COLO829 (cell line): ENCODE measurements at places on chromosomes 2 and 18.

DNA sequence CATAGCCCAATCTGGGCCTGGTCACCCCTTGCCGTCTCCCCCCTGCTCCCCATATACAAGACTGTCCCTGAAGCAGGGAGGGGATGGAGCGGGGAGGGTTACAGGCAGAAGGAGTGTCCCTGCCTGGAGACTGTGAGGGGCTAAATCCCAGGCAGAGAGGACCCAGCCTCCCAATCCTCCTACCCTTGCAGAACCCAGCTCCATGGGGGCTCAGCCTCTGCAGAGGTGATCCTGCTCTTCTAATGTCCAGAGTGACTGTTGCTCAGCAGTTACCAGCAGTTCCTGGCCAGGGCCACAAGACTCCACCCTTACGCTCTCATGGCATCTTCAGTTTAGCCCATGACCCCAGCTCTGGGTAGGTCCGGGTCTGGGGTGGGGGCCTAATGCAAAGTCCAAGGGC lies 58.1 kb downstream of the COA5 start:
- no peak for DNase-seq

- no peak for DNase-seq
These were observed 153.6 kb upstream of the DSEL start for GRCh38 chr18:67670024-67670543.

GRCh38 chr2:134819334-134819733 lies 19.1 kb upstream of the ACMSD start:
- peak; percentile 66 for DNase-seq

DNA sequence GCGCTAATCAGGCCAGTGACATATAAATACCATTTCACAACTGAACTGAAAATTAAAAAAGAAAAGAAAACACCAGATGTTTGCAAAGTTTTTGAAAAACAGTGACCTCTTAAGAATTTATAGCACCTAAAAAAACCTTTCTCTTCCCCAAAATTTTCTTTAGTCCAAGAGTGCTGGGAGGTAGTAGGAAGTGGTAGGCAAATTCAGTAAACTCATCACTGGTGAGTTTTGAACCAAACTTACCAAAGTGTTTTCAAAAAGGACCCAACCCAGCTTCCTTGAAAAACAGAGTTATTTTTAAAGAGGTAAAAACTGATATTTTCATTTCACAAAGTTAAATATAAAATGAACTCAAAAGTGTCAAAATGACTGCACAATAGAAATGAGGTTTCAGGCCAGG lies 90.4 kb downstream of the TMEM247 start:
- DNase-seq, result no peak

GRCh38 chr2:237858294-237859081 lies 935 bp upstream of the RAMP1 start:
- peak; percentile 58 for DNase-seq

- DNase-seq, result no peak
These were observed 32.7 kb upstream of the GPC1 start for GRCh38 chr2:240402566-240403272.

DNA sequence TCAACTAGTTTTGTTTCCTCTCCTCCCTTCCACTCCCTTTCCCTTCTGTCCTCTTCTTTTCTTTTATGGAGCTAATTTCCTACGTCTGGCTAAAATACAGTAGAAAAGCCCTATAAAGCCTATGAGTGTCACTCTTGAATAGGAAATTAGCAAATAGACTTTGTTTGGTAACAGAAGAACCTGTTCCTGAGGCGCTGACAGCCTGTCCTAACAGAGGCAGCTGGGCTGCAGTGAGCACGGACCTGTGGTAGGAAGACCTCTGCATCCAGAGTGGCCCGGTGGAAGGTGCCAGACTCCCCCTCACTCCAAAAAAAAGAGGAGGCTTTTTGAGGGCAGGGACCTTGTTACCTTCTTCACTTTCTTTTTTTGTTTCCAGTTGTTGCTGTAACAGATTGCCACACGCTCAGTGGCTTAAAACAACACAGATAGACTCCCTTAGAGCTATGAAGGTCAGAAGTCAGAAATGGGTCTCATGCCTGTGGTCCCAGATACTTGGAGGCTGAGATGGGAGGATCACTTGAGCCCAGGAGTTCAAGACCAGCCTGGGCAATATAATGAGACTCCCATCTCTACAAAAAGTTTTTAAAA lies 81.2 kb upstream of the TXNDC2 start:
- DNase-seq, result no peak

DNA sequence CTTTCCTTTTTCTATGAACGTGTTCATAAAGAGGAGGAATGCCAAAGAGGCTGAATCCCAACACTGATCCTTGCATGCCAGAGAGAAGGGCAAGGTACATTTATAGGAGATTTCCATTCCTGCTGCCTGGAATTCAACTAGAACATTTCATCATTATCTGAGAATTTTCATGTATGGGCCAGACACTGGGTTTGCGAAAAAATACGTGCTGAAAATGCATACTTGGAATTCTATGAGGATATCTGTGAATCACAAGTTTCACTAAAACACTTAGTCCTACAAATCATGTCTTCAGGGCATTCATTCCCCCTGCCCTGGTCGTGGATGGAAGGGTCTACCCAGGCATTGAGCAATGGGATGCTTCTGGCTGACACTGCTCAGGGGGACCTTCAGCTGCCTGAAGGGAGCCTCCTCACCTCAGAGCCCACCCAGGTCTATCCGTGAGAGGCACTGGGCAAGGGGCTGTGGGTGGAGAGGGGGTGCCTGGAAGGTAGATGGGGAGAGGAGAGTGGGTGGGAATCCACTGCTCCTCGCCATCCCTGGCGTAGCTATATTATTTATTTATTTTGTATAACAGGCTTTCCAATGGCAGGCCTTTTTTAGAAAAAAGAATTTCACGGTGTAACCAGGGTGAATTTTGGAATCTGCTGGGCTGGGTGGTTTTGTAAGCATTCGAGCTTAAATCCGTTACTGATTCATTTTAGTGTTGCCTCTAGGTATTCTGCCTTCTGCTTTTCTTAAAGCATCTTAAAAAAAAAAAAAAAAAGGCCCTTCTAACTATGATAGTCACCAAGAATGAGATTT lies 560.6 kb upstream of the ID2 start:
- no peak for DNase-seq

DNA sequence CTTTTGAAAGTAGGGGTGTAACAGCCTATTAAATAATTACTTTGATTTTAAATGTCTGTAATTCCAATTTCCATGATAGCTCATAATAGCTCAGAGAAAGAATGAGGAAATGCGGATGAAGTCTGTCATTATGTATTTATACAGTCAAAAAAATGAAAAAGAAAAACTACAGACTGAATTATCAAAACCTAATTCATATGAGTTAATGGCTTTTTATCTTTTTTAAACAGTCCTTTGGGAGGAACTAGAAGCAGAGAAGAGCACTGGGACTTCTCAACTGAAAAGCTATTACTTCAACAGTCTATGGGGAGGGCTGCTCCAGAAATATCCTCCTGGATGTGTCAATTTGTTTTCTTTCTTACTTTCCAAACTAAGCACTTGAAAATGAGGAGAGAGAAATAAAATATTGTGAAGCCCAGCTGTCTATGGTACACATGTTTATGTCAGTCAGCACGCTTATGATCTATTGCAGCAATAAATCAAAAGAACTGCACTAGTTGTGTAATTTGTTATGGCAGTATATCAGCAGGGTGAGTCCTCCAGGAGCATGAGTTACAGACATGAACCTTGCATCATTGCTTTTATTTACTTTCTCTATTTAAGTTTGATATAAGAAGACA lies 1550.2 kb downstream of the LRP1B start:
- DNase-seq, result no peak

DNA sequence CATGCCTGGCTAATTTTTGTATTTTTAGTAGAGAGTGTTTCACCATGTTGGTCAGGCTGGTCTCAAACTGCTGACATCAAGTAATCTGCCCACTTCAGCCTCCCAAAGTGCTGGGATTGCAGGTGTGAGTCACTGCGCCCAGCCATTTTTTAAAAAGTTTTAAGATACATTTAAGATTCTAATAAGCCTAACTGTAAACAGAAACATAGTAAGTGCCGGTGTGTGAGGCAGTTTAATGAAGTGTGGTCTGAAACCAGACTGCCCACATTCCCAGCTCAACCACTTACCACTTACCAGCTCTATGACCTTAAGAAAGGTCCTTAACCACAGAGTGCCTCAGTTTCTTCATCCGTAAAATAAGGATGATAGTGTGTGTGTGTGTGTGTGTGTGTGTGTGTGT lies 42.4 kb downstream of the TMEM237 start:
- DNase-seq, result no peak

GRCh38 chr18:33803636-33804035 lies 225.6 kb downstream of the ASXL3 start:
- no peak for DNase-seq

DNA sequence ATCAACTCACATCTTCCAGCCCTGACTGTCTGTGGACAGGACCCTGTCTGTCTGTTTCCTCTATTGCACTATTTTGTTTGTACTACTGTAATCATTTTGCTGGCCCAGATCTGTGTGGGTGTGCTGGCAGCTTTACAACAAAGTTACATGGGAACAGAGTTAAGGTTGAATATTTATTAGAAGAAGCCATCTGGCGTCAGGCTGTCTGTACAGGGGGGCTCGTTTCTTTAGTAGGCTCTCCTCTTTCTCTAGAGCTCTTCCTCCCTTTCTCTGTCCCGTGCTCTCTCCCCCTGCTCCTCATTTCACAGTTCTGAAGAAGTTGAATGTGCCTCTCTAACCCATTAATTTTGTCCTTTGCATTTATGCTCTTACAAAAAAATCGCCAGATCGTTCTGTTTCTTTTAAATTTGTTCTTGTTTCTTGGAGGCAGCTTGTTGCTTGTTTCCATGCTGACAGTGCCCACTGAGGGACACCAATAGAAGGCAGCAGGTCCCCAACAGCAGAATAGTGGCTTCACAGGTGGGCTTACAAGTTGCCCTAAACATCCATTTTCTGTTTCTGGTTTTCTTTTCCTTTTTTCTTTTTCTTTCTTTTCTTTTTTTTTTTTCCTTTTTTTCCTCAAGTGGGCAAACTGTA lies 315.2 kb upstream of the ZEB2 start:
- peak; percentile 57 for DNase-seq

DNA sequence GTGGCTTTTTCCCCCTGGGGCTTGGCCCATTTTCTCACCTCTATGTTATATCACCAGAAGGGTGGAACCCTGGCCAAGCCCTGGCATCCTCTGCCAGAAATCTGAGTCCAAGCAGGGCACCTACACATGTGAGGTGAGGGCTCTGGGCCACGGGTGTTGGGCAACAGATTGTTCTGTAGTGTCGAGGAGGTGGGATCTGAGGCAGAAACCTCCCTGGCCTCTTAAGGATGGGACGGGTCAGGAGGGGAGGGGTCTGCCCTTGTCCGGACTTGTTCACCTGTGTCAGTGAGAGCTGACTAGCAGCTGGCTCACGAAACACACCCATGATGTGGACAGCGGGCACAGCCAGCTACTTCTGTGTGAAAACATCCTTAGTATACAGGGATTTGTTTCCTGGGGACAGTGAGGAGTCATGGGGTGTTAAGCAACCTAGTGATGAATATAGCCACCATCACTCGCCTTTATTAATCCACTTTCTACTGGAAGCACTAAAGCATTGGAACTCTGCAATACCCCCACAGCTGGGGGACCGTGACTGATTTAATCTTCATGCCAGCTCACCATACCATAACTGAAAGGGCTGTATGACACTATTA lies 35.6 kb downstream of the EPAS1 start:
- no peak for DNase-seq

DNA sequence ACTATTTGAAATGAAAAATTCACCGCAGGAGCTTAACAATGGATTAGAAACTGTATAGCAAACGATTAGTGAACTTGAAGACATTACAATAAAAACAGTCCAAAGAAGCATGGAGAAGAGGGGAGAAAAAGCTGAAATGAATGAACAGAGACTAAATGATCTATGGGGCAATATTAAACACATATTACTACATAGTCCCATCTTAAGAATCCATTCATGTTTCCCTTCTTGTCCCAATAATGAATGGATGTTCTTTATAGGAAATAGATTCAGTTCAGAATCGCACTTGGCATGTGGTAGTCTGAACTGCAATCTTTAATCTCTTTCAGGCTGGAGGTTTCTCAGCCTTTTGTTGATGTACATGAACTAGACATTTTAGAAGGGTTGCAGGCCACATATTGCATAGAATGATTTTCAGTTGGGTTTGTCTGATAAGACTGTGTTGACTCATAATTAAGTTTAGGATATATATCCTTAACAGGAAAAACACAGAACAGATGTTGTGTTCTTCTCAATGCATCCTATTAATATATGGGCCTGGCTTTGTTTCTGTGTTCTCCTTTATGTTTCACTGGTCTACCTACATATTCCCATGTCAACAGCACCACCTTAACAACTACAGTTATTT lies 27.9 kb downstream of the CCDC88A start:
- no peak for DNase-seq

- no peak for DNase-seq
These were observed 264.1 kb downstream of the EXOC6B start for GRCh38 chr2:72561621-72562318.

- DNase-seq, result no peak
These were observed 997 bp upstream of the TGIF1 start for GRCh38 chr18:3448838-3449511.

DNA sequence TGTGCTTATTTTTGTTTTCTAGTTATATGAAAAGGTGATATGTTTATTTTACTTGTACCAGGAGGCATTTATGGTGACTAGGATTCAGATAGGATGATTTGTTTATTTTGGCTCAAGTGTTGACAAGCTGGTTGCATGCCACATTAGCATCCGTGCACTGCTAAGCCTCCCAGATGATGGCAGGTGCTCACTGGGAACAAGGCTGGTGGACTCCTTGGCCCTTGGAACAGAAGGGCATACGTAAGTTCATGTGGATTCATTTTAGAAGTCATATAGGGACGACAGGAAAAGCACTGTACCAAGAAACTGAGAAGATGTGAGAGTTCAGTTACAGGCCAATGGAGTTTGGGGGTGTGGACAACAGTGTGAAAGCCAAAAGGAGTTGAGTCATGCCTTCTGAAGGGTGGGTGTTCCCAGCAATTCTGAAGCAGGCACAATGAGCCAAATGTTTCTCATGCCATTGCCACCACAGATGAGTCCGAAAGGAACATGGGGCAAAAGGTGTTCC lies 166.2 kb downstream of the PHLPP1 start:
- peak; percentile 51 for DNase-seq

DNA sequence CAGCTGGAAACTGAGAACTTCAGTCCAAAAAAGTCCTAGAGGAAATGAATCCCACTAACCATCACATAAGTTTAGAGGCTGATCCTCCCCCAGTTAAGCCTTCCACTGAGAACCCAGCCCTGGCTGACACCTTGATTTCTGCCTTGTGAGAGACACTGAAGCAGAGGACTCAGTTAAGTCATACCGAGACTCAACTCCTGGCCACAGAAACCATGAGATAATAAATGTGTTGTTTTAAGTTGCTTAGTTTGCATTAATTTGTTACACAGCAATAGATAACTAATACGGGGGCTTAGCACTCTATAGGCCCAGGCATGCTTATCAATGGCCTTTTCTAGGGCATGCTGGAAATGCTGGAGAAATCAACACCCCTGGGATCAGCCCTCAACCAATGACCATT lies 3.4 kb upstream of the ADD2 start:
- no peak for DNase-seq

- no peak for DNase-seq
These were observed 1.9 kb downstream of the CNGA3 start for GRCh38 chr2:98348066-98348561.

DNA sequence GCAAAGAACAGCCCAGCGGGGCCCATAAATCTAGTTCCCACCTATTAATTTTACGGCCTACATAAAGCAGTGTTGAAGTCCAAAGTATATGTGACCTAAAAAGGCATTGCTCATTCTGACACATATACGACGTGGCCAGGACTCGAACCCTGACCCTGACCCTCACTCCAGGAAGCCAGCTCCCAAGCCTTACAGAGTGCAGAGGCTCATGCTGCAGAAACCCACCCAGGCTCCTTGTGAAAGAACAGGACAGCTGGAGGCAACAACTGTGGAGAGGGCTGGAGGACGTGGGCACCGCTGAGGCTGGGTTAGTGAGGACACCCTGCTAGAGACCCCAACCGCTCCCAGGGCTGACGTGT lies 221.6 kb downstream of the CYP26B1 start:
- DNase-seq, result no peak
